ENCODE measurements at places on chromosomes 4 and X.
A peak's percentile ranks its signal among the peaks of the same experiment; 100 is the strongest.

- peak; percentile 54 for DNase-seq
Observed at GRCh38 chr4:146488495-146489174, 33.1 kb downstream of the SLC10A7 start.

GRCh38 chrX:96311366-96311765 lies 373.3 kb upstream of the DIAPH2 start:
- DNase-seq: no peak

- DNase-seq: no peak
Observed at GRCh38 chrX:150933945-150934350, 35.5 kb upstream of the CD99L2 start.

GRCh38 chrX:124388562-124388961 lies 42.2 kb downstream of the SH2D1A start:
- DNase-seq: peak; percentile 55

DNA sequence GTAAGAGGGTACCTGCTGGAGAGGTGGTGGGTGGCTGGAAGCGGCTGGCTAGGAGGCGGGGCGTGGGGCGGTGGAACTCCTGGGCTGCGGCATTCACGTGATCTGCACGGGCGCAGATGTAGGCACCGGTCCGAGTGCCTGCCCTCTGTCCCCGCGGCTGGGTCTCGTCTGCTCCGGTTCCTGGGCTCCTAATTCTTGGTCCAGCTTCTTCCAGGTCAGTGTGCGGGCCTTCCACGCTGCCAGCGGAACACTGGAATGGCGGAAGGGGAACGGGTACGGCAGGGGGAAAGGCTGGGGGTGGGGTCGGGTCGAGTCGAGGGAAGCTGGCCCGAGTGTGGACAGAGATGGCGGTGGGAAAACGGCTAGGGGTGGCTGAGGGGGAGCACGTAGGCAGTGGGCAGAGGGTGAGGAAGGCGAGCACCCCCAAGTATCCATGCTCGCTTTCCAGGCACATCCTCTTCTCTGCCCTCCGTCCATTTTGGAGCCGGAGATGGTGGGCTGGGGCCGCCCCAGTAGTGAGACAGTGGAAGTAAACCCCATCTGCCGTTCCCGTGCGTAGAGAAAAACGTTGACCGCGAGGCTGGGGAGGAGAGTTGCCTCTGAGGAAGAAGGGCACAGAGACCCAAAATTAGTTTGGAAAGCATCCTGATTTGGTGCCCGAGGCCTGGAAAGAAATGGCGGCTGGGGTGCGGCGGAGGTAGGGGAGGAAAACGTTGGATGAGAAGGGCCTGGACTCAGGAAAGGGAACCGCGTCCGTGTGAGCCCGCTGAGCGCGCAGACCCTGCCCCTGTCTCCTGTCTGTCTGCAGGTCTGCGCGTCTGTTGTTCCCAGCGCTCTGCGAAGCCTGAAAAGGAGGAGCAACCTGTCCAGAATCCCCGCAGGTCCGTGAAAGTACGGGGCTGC lies at the start of gene TCEAL4:
Gene TCEAL4 (plus strand): TSS at position 105 of the 903 bp plus-strand sequence. CDS start 1,161 bp downstream, outside the sequence.
- DNase-seq: peak; percentile 84

DNA sequence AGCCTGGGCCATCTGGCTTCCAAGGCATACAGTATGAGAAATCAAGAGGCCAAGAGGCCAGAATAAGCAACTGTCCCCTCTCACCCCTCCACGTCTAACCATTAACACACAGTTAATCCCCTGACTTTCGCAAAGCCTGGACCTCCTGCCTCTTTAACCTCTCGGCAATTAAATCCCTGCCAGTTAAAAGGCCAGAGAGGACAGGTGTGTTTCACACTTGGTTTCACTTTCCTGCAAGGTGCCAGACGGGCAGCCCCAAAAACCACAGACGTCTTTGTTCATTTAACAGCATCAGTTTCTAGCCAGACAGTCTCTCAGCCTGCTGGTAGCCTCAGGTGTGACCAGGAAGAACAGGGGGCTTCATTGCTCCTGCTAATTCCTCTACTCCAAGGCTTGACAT lies 91.1 kb upstream of the KIT start:
- no peak for DNase-seq

DNA sequence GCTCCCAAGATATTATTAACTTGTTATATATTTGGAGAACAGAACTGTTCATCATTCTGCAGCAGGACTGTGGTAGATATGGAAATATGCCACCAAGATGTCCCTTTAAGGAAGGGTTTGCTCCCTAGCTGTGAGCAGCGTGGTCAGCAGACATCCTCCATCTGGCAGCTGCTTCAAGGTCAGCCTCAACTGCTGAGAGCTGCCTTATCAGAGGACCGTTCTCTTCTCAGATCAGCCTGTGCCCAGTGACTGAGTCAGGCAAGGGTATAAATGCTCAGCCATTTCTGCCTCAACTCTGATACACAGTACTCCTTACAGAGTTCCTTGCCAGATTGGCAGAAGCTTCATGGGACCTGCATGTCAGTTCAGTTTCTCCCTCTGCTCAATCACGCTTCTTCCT lies 63.4 kb upstream of the MAGEB2 start:
- no peak for DNase-seq

DNA sequence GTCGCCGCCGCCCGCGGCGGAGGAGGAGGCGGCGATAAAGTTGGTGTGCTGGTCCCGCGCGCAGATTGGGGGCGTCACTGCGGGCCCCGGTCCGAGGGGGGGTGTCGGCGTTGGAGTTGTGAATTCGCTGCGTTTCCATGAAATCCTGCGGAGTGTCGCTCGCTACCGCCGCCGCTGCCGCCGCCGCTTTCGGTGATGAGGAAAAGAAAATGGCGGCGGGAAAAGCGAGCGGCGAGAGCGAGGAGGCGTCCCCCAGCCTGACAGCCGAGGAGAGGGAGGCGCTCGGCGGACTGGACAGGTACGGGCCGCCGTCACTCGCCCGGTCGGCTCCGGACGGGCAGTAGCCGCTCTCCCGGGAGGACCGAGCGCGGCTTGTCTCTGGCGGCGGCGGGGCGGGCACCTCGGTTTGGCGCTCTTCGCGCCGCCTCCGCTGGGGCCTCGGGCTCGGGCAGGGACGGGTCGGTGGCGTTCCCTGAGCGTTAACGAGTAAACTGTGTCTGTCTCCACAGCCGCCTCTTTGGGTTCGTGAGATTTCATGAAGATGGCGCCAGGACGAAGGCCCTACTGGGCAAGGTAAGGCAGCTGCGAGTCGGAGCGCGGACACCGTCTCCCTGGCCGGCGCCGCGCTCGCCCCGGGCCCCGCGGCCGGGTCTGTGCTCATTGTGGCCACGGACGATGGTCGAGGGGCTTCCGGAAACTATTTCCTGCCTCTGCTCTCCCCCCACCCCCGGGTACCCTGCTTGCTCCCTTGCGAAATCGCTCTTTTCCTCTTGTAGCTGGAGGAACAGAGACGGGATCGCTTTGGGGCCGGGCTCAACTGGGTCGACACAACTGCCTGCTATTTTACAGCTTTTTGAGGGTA lies 658 bp downstream of the KDM6A start:
- peak; percentile 89 for DNase-seq

DNA sequence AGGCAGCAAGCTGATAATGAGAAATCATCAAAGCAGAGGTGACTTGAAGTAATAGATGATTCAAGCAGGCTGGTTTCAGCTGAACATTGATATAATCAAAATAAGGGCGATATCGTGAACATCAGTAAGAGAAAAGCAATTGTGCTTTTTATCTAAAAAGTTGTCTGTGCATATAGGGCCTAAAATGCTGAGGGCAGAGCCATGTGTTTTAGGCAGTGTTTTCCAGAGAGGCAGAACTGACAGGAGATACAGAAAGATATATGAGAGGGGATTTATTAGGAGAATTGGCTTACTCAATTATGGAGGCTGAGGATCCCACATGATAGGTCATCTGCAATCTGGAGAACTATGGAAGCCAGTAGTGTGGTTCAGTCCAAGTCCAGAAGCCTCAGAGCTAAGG lies 136.5 kb upstream of the NPY2R start:
- DNase-seq: no peak

DNA sequence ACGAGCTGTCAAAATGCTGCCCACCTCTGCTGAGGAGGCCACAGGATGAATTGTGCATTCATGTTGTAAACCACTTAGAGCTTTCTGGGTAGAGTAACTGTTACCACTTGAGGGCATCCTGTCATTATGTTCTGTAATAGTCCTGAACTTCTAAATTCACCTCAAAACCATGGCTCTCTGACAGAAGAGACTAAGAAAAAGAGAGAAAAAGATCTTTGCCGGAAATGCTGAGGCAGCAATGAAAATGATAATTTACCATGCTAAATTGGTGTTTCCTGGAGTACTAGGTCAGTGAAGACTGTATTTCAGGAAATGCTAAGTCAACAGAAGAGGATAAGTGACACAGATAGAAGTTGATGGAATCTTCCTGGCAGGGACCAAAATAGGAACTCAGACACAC lies 942.3 kb upstream of the SLIT2 start:
- DNase-seq: peak; percentile 21

DNA sequence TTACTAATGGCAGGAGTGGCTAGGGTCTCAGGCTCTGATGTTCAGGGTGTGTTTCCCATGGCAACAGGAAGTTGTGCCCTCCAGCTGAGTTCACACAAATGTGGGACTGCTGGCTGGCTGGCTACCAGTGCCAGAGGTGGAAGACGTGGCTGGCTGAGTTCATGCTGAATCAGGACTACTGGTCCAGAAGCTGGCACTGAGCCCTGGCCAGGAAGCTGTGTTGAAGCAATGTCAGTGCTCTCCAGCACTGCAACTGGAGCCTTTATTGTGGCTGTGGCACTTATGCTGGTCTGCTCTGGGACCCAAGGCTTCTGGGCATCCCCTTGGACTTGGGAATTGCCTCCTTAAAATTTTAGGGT lies 42.0 kb upstream of the ZXDA start:
- DNase-seq: no peak

- no peak for DNase-seq
Observed at GRCh38 chrX:13955975-13956374, 73.7 kb downstream of the GEMIN8 start.

DNA sequence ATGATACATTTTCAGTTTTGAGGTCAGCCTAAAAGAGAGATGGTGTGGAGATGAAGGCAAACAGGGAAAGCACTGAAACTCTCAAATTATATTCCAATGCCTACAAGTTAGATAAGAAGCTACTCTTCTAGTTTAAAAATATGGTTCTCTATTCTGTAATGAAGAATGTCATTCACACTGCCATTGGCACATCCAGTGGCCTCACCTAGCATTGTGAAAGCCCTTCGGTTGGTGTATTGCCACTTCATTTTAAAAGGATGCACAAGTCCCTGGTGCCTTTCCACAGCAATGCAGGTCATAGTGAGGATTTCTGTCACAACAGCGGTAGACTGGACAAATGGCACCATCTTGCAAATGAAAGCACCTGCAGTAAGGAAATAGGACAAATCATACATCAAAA lies 40.6 kb downstream of the QRFPR start:
- DNase-seq: no peak

GRCh38 chr4:142874684-142875083 lies 28.6 kb upstream of the INPP4B start:
- DNase-seq: no peak

- peak; percentile 29 for DNase-seq
Observed at GRCh38 chr4:21205821-21206531, 505.7 kb downstream of the PACRGL start.

GRCh38 chrX:155995321-155995875 lies 2.1 kb upstream of the IL9R start:
- no peak for DNase-seq

DNA sequence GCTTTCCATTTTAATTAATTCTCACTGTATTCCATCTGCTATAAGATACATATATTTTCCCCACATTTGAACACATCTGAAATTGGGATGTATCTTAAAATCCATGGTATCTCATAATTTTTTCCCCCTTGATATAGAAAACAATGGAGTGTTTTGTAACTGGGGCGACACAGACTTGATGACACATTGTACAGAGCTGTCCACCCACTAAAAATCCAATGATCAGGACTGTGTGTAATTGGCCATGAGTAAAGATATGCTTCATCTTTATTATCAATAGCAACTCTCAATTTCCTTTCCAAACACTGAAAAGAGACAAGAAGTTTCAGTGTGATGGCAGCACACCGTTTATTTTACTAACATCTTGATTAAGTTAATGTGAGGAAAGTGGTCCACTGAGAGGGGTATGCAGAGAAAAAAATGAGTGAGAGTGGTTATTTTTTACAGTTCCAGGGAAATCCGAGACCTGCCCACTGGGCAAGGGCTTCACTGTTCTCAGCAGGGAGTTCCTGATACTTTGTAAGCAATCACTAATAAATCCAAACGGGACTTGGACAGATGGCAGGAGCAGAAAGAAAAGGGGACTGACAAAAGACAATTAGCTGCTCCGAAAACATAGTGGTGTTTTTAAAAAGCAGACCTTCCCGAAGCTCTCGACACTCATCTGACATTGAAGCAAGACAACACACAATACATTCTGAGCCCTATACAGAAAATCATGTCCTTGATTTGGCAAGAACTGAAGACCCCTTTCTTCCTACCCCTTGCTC lies 149.4 kb downstream of the TSPAN5 start:
- DNase-seq: no peak

- DNase-seq: no peak
Observed at GRCh38 chrX:110359273-110359672, 625 bp downstream of the RTL9 start.

GRCh38 chrX:68867458-68868112 lies 38.8 kb downstream of the EFNB1 start:
- DNase-seq: peak; percentile 70

- DNase-seq: no peak
Observed at GRCh38 chrX:53669258-53669657, 17.3 kb downstream of the HUWE1 start.

DNA sequence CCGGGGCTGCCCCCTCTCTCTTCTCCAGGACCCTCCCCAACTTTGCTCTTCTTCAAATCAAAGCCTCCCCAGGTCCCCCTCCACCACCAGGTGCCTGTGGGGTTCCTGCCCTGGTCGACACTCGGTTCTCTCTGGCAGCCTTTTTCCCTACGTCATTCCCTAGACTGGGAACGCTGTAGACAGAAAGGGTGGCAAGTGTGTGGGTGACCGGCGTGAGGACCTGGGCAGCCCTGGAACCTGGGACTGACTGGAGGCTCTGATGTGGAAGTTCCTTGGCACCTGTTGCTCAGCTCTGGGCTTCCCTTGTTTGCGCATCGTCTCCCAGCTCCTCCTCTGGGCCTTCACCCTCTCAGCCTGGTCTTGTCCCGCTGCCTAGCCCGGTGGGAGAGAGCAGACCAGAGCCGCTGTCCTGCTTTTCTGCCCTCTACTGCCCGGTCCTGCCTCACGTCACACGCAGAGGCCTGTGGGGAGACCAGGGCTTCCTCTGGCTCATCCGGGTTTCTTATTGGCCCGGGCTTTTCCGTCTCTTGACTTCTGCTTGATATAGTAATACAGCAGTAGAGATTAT lies 1.3 kb downstream of the TACC3 start:
- DNase-seq: no peak

- peak; percentile 79 for DNase-seq
Observed at GRCh38 chrX:71622576-71623450, 4.5 kb upstream of the CXCR3 start.

Data from stomach (tissue), 19 donors.